ENCODE measurements at places on chromosomes 2 and 18.

DNA sequence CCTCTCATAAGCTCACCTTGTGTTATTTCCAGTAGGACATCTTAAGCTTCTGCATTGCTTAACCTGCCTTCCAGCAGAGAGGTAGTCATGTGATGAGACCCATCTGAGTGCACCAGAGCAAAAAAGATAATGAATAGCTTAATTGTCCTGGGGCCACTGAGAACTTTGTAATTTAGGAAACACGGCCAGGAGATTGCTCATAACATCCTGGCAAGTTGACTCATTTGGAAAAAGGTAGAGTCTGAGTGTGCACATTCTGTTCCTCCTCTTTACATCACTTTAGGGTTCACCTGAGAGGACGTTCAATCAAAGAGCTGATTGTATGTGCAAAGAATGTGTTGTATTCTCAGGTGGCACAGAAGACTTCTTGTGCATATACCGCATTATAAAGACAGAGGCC, 830.2 kb upstream of the SOX11 start:
- DNase-seq: no peak

- no peak for DNase-seq
Observed at GRCh38 chr2:224242561-224242960, 159.3 kb downstream of the FAM124B start.

GRCh38 chr2:174797781-174798276, 33.6 kb upstream of the CHRNA1 start:
- DNase-seq: no peak

- no peak for DNase-seq
Observed at GRCh38 chr2:63882395-63883105, 40.9 kb downstream of the UGP2 start.

DNA sequence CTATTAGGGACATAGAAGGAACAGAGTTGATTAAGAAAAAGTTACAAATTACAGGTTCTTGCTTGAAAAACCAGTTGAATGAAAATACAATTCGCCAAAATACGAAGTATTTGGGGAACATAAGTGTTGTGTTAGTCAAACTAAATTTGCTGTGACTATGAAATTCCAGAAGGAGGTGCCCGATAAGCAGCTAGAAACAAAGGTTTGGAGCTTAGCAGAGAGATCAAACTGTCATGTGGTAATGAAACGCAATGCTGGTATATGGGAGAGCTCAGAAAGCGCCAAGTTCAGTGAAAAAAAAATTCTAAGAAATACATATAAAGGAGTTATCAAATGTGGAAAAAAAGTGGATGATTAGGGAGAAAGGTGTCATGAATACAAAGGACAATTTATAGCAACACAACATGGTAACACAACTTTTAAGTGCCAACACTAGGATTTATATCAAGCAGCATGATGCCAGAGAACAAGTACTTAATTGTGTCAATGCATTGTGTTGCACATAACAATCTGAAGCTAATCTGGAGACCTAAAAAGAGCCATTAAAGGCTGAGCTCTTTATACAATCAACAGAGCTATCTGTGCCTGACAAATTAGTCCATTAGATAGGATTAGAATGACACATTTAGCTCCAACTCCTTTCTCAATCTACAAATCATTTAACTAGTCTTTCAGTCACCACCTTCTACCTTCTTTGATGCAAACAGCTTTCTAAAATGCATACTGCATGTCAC, 31.2 kb downstream of the SMAD2 start:
- DNase-seq: no peak

DNA sequence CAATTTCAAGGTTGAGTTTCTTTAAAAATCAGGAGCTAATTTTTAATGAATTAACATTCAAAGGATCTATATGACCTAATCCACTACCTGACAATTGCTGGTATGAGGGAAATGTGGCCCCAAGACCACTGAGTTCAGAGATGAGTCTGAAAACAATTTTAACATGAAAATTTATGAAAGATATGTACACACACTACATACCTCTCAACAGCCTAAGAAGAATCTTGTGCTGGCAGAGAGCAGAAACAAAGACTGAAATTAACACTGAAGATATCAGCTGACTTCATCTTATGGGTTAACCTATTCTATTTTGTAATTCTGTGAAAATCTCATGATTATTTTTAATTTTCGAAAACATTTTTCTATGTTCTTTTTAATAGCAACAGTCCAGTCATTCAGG, 1.7 kb downstream of the FAP start:
- DNase-seq: no peak

DNA sequence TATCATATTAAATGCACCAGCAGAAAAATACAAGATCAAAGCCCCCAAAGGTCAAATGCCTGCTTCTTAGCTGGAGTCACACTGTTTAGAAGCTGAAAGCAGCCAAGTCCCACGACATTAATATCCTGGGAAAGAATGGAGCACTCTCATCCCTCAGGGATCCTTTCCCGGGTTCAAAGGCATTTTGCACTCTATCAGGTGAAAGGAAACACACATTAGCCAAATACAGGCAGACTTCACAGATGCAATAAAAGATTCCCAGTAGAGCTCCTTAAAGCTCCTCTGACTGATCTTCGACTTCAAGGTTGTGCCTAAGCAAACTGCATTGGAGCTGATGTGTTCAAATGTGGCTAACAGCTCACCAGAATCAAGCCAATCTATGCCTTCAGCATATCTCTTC, 158.4 kb downstream of the RNF152 start:
- DNase-seq: no peak

DNA sequence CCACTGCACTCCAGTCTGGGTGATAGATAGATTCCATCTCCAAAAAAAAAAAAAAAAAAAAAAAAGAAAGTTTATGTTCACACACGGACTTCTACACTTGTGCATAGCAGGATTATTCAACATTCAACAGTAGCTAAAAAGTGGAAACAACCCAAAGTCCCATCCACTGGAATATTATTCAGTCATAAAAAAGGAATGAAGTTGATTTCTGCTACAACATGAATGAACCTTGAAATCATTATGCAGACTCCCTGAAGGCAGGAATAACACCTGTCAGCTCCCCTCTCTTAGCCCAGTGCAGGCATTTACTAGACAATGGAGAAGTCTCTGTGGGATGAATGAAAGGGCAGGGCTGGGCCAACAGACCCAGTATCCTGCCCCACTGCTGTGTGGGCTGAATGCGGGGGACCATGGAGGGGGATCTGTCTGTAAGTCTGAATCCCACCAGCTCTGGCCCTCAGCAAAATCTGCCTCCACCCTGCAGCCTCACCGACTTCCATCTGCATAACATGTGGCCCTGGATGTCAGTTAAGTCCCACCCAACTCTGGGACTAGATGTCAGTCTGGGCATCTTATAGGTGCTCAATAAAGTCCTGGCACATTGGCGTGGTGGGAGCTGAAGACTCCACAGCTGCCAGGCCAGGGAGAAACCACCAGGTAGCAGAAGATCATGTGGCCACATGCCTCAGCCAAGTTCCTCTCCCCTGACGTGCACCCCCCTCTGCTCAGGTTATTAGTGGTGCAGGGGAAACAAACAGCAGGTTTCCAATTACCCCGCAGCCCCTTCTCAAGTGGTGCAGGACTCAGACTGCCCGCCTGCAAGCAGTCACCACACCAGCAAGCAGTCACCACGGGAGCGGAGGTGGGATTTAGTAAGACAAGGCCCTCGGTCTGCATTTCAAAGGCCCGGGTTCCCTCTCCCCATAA, 8.9 kb downstream of the ZFP36L2 start:
- no peak for DNase-seq

DNA sequence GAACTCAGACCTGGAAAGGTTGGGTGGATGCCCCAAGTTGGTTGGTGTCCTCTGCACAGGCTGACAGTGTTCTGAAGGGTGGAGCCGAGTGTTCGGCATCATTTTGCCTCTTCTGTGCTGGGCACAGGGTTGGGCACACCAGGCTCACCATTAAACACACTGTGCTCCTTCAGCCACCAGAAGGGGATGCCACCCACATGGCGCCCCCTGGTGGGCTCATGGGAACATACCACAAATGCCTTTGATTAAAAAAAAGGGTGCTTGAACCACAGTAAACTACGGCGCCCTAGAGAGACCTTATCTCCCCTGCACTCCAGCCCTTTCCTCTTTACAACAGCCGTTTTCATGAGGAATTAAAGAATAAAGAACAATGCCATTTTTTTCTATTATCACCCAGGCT, 89.4 kb downstream of the CELF4 start:
- DNase-seq: no peak

DNA sequence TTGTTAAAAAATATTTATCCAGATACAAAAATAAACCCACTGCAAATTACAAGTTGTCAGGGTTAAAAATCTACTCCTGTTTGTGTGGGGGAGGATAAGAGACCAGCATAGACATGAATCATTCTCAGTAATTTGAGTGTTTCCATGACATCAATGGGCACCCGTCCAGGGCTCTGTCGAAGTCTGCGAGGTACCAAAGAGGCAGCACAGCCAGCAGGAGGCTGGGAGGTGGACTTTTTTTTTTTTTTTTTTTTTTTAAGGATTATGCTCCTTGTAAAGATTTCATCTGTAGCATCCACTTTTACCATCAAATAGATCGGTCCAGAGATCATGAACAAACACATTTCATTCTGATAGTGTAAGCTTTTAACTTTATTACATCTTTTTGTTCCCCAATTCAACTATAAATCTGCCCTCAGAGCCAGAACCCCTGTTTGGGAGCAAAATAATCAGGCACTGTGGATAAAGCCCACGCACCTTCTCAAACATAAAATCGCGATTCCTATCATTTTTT, 182.0 kb downstream of the TCF4 start:
- DNase-seq: no peak

DNA sequence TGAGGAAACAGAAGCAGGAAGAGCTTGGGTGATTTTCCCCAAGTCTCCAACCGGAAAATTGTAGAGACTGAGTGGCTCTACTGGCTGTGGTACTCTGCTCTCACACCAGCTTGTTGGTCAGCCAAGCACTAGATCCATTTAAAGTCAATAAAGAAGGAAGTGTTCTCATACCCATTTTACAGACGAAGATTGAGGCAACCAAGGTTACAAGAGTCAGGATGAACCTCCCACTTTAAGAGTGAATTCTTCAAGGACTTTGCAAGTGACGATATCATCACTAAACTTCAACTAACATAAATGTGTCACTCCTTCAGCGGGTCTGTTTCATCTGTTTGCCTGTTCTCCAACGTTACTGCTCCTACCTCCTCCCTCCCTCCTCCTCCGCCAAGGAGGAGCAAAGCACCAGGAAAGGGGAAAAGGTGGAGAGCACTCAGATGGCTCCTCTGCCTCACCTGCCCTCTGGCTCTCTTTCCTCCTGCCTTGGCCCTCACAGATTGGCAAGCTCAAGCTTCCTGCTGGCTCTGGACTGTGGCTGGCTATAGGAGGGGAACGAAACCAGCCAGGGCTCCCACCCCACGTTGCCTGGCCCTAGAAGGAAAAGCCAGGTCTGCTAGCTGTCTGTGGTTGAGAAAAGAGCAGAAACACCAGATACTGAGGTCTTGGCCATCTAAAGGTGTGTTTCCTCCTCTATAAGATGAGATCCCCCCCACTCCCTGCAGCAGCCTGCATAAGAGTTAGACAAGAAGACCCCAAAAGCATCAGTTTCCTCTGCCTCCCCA, 3.6 kb upstream of the RAB11FIP5 start:
- no peak for DNase-seq

- no peak for DNase-seq
Observed at GRCh38 chr18:51278045-51278649, 80.7 kb upstream of the MEX3C start.

GRCh38 chr2:241726459-241726858, 8.0 kb upstream of the D2HGDH start:
- DNase-seq: no peak

- no peak for DNase-seq
Observed at GRCh38 chr18:76515576-76515975, 20.5 kb upstream of the ZNF516 start.

- no peak for DNase-seq
Observed at GRCh38 chr18:32445846-32446245, 24.8 kb downstream of the GAREM1 start.

DNA sequence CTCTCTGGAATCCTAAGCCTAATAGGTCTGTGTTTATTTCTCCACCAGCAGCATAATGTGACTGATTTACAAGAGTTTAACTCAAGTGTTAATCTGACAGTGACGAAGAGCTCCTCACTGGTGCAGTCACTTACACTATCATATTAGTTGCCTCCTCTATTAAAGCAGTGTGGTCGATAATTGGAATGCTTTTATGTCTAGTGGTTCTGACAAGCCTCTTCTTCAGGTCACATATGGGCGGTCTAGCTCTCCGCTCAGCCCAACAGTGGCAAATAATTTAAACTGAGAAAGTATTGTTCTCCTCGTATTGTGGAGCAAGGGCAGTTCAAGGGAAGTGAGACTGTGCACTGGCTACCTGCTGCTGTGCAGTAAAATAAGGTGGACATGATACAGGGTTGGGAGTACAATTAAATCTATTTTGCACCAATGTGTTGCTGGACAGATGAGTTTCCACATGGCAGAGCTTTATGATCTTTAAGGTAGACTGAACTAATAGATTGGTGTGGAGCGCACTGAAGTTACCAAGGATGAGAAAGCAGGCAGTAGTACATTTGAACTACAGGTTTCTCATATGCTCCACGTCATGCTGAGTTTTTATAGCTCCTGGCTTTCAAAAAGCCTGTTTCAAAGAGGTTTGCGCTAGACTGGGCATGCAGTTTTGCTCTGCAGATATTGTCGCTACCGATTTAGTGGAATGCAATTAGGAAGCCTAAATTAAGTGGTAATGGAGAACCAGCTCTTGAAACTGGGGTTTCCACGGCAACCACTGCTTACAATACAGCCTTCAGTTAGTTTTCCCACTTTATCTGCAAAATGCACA, 151.7 kb upstream of the POU3F3 start:
- no peak for DNase-seq

DNA sequence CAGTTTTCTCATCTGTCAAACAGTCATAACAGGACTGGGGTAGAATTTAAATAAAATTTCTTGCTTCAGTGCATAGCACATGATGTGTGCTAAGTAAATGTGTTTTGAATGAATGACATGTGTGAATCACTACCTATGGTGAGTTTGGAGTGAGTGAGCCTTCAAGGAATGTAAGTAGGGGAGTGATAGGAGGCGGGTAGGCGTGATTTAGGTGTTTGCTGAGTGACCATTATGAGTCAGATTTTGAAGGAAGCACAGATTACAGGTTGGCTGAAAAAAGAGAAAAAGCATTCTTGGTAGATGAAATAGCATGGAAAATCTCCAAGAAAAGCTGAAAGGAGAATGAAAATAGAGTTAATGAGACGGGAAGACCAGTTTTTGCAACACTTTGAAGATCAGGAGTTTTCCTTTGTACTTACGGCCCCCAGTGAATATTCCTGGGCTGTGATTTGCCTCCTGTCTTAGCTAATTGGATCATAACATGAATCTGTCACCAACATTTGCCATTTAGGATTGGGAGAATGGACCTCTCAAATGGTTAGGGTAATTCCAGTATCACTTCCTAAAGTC, 136.9 kb upstream of the GATA6 start:
- DNase-seq: no peak

DNA sequence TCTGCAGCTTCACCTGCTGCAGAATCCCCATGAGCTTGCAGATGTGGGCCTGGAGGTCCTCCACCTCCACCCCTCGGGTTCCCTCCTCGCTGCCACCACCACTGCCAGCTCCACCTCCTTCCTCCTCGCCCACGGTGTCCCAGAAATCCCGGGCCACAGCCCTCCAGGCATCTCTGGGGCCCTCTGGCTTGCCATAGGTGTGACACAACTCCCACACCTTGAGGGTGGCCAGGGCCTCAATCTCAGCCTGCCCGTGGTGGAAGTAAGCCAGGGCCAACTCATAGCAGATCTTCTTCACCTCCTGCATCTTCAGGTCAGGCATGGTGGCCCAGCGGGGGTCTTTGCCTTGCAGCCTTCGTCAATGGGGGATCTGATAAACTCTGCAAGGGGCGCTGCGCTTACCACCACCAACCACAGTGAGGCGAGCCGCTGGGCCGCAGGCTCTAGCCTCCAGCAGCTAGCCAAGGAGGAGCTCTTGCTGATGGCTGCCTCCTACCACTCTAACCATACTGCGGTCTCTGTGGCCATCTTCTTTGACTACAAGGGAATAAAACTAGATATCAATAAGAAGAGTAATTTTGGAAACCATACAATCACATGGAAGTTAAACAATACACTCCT, 36.1 kb upstream of the ANKRD62 start:
- no peak for DNase-seq
